Astrocyte (in vitro differentiated cells and primary cell): ENCODE measurements at places on chromosomes 13 and 19. TPM values are rescaled to one million over a fixed set of nuclear protein-coding genes. Genes with fewer than 3 reads are reported as not detected.

DNA sequence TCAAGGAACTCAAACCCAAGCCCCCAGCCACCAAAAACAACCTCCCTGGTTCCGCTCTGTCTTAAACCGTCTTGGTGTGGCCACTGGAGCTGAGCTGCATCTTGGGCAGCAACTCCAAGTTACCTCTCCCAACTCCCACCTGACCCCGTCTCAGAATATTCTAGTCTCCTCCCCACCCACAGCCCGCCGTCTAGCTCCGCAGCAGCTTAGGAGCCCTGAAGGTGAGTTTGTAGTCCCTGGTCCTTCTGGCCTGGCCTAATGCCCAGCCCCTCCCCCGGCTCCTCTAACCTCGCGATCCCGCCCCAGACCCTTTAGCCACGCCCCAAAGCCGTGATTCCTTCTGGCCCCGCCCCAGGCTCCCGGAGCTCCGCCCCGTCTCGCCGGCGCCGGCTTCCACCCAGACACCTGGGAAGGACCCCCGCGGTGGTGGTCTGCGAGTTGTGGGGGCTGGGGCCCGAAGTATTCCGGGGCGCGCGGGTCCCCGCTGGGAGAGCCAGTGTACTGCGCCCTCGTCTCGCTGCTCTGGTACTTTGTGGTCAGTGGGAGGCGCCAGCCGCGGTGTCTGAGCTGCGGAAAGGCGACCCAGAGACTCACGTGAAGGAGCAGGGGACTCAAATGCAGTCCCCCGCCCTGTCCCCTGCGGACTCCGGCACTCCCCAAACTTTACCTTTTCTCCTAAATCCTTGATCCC, 2.5 kb upstream of the LHB start:
- H3K4me3 ChIP-seq: peak overlapping the region; percentile 60
- H3K27me3 ChIP-seq: no peaks in the 10 kb centered on the region
- DNase-seq: no peak
- H3K36me3 ChIP-seq: peaks cover 6% of the 10 kb centered on the region
- peaks cover 18% of the 10 kb centered on the region for H3K4me1 ChIP-seq

DNA sequence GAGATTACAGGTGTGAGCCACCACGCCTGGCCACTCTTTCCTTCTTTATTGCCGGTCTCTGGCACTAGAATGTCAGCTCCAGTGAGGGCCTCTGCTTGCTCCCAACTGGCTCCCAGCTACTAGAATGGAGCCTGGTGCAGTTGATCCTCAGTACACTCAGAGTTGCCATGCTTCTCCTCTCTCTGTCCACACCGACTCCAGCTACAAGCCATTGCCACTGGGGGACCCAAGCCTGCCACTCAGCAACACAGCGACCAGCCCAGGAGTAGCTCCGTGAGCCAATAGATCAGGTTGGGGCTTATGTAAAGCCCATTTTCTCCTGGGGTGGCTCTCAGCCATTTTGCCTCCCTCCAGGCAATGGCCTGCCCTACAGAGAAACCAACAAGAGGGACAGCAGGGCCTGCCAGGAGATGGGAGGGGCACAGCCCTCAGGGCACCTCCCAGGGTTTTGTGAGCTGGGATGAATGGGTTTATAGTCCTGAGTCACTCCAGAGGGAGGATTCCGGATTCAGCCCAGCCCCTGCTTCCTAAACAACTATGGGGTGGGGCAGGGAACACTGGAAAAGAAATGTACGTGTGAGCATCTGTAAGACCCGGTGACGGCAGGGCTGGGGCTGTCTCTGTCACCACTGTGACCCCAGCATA, 36.5 kb downstream of the OPA3 start:
- no peak overlapping the region for H3K27ac ChIP-seq
- no peaks in the 10 kb centered on the region for H3K27me3 ChIP-seq

GRCh38 chr13:74575729-74576125, 441.5 kb upstream of the KLF12 start:
- peak; percentile 49 for DNase-seq
- no peak overlapping the region for H3K27ac ChIP-seq
- H3K27me3 ChIP-seq: no peaks in the 10 kb centered on the region
- peak overlapping the region; percentile 66 for H3K4me3 ChIP-seq

DNA sequence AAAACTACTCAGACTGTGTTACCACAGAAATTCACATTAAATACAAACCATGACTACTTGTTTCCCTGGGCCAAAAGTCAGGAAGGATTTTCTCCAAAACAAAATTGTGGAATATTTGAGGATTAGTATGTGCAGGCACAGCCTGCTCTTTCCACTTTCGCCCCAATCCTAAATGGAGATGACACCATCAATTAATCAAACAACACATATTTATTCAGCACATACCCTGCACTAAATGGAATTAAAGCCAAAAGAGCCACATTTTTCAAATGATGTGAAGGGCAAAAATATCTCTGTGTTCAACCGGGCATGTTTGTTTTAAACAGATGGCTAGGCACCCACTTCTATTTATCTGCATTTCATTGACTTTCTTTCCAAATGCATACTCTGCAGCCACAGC, 523.1 kb downstream of the DCT start:
- DNase-seq: peak; percentile 67
- no peaks in the 10 kb centered on the region for H3K36me3 ChIP-seq
- no peak overlapping the region for H3K4me3 ChIP-seq
- H3K27me3 ChIP-seq: no peaks in the 10 kb centered on the region

- H3K36me3 ChIP-seq: no peaks in the 10 kb centered on the region
- H3K27ac ChIP-seq: no peak overlapping the region
Observed at GRCh38 chr13:75092143-75092542, 389.8 kb downstream of the TBC1D4 start.

GRCh38 chr19:19956434-19957075, 55.8 kb downstream of the ZNF93 start:
- no peak for DNase-seq
- no peaks in the 10 kb centered on the region for H3K27me3 ChIP-seq
- no peak overlapping the region for H3K4me3 ChIP-seq
- no peaks in the 10 kb centered on the region for H3K36me3 ChIP-seq
- H3K27ac ChIP-seq: no peak overlapping the region

DNA sequence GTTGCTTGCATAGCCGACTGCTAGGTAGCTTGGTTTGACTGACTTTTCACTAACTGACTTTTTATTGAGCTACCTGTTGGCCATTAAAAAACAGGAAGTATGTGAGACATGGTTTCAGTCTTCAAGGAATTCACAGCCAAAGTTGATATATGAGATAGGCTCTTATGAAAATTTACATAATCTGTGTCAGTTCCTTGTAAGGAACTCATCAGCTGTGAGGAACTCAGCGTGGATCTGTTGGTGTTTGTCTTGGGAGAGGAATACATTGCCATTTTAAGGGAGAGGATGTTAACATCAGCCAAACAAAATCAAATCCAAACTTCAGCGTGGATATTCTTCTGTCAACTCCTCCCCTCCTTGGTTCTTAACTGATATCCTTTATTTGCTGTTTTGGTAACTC, 2.0 kb downstream of the RNF113B start:
- H3K4me3 ChIP-seq: no peak overlapping the region
- peak overlapping the region; percentile 92 for H3K27ac ChIP-seq
- no peaks in the 10 kb centered on the region for H3K27me3 ChIP-seq
- H3K36me3 ChIP-seq: no peaks in the 10 kb centered on the region
- peak; percentile 64 for DNase-seq
- peaks cover 51% of the 10 kb centered on the region for H3K4me1 ChIP-seq

- DNase-seq: no peak
- H3K27me3 ChIP-seq: no peaks in the 10 kb centered on the region
- H3K4me3 ChIP-seq: no peak overlapping the region
- H3K27ac ChIP-seq: no peak overlapping the region
- no peaks in the 10 kb centered on the region for H3K4me1 ChIP-seq
Observed at GRCh38 chr19:53951436-53951835, 11.3 kb upstream of the CACNG8 start.

- no peaks in the 10 kb centered on the region for H3K36me3 ChIP-seq
- no peak overlapping the region for H3K27ac ChIP-seq
- DNase-seq: no peak
Observed at GRCh38 chr19:50777830-50778303, 7.6 kb downstream of the GPR32 start.

- peaks cover 11% of the 10 kb centered on the region for H3K27me3 ChIP-seq
- no peak overlapping the region for H3K27ac ChIP-seq
- no peak for DNase-seq
- H3K4me1 ChIP-seq: no peaks in the 10 kb centered on the region
Observed at GRCh38 chr13:113732961-113733950, 25.8 kb upstream of the TMEM255B start.

GRCh38 chr13:62336507-62336906, 920.9 kb upstream of the PCDH20 start:
- no peak overlapping the region for H3K27ac ChIP-seq
- no peaks in the 10 kb centered on the region for H3K27me3 ChIP-seq
- no peaks in the 10 kb centered on the region for H3K4me1 ChIP-seq
- no peaks in the 10 kb centered on the region for H3K36me3 ChIP-seq
- H3K4me3 ChIP-seq: no peak overlapping the region

GRCh38 chr19:42452590-42452989, 9.8 kb upstream of the CXCL17 start:
- no peak overlapping the region for H3K27ac ChIP-seq
- peaks cover 4% of the 10 kb centered on the region for H3K4me1 ChIP-seq
- DNase-seq: no peak

DNA sequence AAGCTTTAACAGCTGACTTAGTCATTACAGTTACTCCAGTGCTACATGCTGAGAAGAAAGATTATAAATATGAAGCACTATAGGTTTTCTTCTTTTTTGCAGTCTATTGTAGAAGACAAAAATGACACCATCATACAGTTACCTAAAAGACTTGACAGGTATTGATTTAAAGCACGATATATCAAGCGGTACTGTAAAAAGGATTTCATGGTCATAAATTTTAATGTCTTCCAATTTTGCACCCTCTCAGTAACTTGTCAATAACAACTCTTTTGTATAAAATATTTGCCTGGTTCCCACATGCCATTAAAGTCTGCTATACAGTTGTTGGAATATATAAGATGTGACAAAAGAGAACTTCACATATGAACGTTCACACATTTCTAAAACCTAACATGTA, 102.8 kb downstream of the ZIC5 start:
- H3K4me3 ChIP-seq: no peak overlapping the region
- no peaks in the 10 kb centered on the region for H3K4me1 ChIP-seq
- H3K27ac ChIP-seq: no peak overlapping the region
- H3K27me3 ChIP-seq: peaks cover 11% of the 10 kb centered on the region
- no peak for DNase-seq

GRCh38 chr13:29858667-29859066, 8.2 kb upstream of the UBL3 start:
- H3K27me3 ChIP-seq: no peaks in the 10 kb centered on the region
- peaks cover 14% of the 10 kb centered on the region for H3K4me1 ChIP-seq
- DNase-seq: peak; percentile 49
- no peak overlapping the region for H3K4me3 ChIP-seq
- no peak overlapping the region for H3K27ac ChIP-seq
- H3K36me3 ChIP-seq: no peaks in the 10 kb centered on the region

DNA sequence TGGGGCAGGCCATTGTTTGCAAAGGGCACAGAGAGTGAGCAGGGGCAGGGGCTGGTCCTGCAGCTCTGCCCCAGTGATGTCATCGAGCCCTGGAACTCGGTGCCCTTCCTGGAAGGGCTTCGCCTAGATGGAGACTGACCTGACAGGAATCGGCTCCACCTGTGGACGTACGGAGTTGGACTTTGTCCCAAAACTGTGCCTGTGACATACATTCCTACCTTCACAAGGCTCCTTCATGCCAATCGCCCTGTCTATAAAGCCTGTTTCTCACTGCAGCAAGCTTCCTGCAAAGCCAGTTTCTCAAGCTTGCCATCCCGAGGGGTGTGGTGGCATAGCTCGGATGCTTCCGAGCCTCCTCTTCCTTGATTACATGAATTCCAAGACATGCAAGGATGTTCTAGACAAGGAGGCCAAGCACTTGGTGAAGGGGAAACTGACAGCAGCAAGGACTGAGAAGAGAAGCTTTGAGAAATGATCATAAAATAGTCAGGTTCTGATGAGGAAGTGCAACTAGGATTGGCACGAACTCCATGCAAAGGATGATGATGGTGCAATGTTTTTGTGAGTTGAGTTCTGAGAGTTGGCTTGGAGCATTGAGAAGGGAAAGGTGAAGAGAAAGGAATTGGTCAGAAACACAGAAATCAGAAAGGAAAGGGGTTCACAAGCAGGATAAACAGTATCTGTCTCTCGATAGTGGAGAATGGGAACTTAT, 73.6 kb upstream of the STK24 start:
- no peaks in the 10 kb centered on the region for H3K36me3 ChIP-seq
- no peak overlapping the region for H3K4me3 ChIP-seq
- no peak overlapping the region for H3K27ac ChIP-seq
- H3K27me3 ChIP-seq: no peaks in the 10 kb centered on the region
- no peak for DNase-seq
- H3K4me1 ChIP-seq: no peaks in the 10 kb centered on the region

DNA sequence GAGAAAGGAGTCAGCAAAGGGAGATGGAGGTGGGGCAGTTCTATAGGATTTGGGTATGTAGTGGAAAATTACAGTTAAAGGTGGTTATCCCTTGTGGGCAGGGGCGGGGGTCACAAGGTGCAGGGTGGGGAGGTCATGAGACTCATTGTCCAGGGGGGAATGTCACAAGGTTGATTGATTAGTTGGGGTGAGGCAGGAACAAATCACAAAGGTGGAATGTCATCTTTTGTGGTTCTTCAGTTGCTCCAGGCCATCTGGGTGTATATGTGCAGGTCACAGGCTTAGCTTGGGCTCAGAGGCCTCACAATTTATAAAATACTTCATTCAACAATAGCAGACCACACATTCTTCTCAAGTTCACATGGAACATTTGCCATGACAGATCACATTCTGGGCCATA, 109.6 kb downstream of the ATP11A start:
- no peak overlapping the region for H3K27ac ChIP-seq
- H3K4me3 ChIP-seq: no peak overlapping the region
- H3K36me3 ChIP-seq: no peaks in the 10 kb centered on the region
- no peaks in the 10 kb centered on the region for H3K27me3 ChIP-seq
- H3K4me1 ChIP-seq: no peaks in the 10 kb centered on the region

DNA sequence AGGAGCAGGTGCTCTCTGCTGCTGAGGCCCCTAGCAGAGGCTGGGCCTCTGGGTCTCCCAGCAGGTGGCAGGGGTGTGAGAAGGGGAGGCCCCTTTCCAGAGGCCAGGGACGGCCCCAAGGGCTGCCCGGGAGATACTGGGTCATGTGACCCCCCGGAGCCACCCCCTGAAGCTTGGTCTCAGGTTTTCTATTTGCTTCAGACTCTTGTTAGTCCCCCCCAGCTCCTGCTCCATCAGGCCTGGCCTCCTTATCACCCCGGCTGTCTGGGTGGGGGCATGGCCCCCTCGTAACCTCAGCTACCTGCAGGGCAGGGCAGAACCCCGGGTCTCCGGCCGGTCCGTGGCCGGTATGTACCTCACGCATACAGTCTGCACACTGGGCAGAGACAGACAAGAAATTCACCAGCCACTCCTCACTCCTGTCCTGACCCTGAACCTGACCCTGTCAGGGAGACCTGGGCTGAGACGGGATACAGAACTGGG, 13.2 kb upstream of the TCF3 start:
- H3K36me3 ChIP-seq: no peaks in the 10 kb centered on the region
- H3K4me1 ChIP-seq: no peaks in the 10 kb centered on the region
- H3K4me3 ChIP-seq: no peak overlapping the region

The CD177 gene
- not detected in 2 replicates for total RNA-seq

The NOTCH3 gene
- 162 and 219 TPM in 2 replicates for total RNA-seq

The COG6 gene
- 67.0 and 84.0 TPM in 2 replicates for total RNA-seq

The TSSK6 gene
- total RNA-seq: 1.8 TPM in 2 replicates

The ALKBH7 gene
- 58.4 and 63.2 TPM in 2 replicates for total RNA-seq

The LRP3 gene
- 9.3 and 13.3 TPM in 2 replicates for total RNA-seq

The CD209 gene
- not detected in 2 replicates for total RNA-seq

The ATP4A gene
- total RNA-seq: not detected in 2 replicates

The NANOS2 gene
- not detected in 2 replicates for total RNA-seq

The ACTN4 gene
- total RNA-seq: 805 and 879 TPM in 2 replicates

The ZNF506 gene
- total RNA-seq: 12.3 and 12.9 TPM in 2 replicates
